ENCODE measurements at places on chromosomes 3 and 15.
A peak's percentile ranks its signal among the peaks of the same experiment; 100 is the strongest.

- no peak for DNase-seq
Observed at GRCh38 chr15:64858021-64858575, 16.4 kb downstream of the PLEKHO2 start.

GRCh38 chr15:29770796-29771195, 51.5 kb downstream of the TJP1 start:
- no peak for DNase-seq

DNA sequence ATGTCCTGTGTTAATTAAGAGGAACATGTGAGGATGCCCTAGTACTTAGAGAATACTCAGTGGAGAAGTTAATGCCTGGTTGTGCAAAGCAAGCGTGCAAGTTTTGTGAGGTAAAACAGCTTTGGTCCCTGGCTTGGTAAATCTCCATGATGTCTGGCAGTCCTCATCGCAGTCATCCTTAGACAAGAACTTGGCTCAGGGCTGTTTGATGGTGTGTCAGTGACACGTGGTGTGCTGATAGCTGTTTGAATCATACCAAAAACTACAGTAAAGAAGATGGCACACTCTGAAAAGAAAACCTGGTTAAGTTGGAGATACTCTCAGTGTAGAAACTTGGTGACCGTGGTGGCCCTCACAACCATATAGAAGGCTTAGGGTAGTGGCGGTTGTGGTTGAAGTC, 361.7 kb downstream of the FEZF2 start:
- DNase-seq = no peak

- DNase-seq = no peak
Observed at GRCh38 chr15:98881526-98882520, 125.8 kb downstream of the PGPEP1L start.

- no peak for DNase-seq
Observed at GRCh38 chr15:47333734-47334133, 383.6 kb upstream of the SEMA6D start.

GRCh38 chr3:52682016-52682415, 3.7 kb downstream of the PBRM1 start:
- DNase-seq = peak; percentile 65

DNA sequence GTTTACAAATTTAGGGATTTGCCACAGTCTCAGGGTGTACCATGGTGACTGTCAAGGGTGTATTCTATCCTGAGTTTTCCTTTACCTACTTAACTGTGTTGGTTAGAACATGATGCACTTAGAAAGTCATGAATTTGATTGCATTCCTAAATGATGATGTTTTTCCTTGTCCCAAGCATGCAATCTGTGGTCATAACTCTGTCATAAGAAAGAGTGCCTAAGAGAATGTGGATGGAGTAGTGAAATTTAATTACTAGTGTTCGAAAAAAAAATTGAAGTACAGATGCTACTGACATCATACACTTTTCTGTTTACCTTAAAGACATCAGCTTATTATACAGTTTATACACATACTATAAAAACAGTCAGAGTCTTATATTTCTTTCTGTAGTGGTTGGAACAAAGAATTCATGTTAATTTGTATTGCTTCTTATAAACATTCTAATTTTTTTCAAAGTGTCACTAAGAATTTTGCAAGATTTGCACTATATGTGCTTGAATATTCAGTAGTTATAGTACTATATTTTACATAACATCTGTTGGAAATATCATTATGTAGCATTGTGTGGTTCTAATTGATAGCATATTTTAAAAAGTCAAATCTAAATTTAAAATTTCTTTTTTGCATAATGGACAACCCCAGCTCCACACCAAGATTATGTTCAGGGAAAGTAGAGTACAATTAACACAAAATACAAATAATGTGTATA, 231.3 kb upstream of the KCNMB2 start:
- DNase-seq = no peak

DNA sequence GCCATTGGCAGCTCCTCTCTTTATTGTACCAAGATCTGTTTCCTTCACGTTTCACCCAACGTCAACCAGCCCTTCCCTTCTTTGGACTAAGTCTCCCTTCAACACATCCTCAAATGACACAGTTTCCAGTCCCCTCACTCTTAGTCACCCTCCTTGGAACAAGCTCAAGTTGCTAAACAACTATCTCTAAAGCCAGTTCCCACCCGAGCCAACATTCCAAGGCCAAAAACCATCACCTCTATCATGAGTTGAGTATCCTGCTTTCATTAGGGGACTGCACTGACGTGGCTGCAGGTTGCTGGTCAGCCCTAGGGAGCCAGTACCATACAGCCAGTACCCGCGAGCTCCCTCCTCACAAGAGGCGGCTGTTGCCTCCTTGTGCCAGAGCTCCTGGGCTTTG, 73.8 kb downstream of the LIPC start:
- no peak for DNase-seq

DNA sequence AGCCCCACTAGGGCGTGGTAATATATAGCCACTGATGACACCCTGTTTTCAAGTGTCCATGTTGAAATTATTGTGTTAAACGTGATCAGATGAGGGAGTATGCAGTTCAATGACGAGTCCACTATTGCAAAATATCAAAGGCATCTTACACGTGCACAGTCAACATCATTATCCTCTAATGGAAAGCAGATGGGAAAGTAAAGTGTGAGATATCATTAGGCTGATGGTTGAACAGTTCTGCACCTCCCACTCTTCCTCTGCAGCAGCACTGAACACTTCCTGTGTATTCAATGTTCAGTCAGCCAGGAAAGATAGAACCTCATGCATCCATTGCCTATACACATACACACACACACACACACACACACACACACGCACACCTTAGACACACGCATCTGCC, 431.8 kb upstream of the CCDC54 start:
- DNase-seq = no peak

- DNase-seq = no peak
Observed at GRCh38 chr15:63906266-63906584, 72.5 kb upstream of the HERC1 start.

- DNase-seq = no peak
Observed at GRCh38 chr15:101028321-101028720, 109.2 kb downstream of the LRRK1 start.

DNA sequence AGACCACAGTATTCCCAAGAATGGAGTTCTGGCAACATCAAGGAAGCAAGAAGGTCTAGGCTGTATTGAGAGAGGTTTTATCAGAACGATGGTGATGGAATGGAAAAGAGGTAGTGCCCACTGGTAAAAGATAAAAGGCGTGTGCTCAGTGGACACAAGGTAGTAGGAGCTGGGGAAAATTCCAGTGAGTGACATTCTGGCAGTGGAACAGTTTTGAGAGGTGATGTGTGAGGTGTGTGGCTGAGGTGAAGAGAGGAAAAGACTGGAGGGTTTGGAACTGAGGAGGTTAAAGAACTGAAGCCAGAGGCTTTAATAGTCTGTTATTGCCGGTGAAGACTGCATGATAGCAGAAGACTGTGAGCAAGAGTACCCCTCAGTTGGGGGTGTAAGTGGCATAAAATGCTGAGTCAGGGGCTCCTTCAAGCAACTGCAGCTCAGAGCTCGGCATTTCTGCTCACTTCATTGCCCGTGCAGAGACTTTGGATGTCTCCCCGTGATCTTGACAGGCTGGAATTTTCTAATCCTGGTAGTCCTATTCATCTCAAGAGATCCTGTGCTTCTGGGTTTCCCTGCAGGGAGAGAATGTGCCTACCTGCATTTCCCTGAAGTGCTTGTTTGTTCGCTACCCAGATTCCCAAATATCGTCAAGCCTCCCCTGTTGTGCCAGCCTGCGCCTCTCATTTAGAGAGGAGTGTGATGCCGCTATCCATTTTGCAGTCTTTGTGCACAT, 191.0 kb downstream of the SATB1 start:
- no peak for DNase-seq

Data from stimulated activated CD4-positive, alpha-beta T cell treated with anti-CD3 and anti-CD28 coated beads, Interleukin-1b, Interleukin-23, amount 100 ng/mL, for 48 hours (primary cell).